ENCODE measurements at places on chromosomes 12 and 14. TPM values are rescaled to one million over a fixed set of nuclear protein-coding genes. Genes with fewer than 3 reads are reported as not detected.

Gene BIN2
- total RNA-seq = not detected

Gene LHX5
- not detected for total RNA-seq

Gene AQP2
- total RNA-seq = not detected

Gene CNTN1
- total RNA-seq = 0.02 TPM

Measured in SJCRH30 (cell line).